Nephron progenitor cell (in vitro differentiated cells): ENCODE measurements at places on chromosomes 1 and 21.

GRCh38 chr1:248187363-248187762 lies 9.7 kb upstream of the OR2M3 start:
- no peak for DNase-seq

DNA sequence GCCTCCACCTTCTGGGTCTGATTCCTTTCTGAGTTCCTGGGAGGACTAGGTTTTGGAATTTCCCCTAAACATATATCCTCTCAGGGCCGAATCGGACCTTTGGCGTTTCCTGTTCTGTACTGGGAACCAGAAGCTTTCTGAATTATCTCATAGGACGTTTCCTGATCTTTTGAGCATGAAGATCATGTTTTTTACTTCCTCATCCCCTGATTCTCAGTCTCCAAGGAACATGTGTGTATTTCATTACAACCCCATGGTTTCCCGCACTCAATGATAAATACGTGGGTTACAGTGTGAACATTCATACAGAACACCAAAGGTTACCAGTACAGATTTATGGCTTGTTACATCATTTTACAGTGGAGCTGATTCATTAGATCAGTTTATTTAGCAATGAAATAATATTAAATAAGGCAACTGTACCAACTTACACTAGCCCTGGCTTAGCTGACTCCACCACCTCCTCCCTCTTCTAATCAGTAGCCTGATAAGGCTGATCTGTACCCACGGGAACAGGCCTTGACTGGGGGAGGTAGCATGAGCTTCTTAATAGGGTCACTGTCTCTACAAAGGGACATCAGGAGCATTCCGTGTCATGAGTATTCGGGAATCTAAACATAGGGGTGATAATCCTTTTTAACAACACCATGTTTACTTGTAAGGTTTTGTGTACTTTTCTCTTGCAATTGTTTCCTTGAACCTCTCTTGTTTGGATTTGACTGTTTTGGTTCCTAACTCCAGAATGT lies 57.8 kb upstream of the ERRFI1 start:
- no peak for DNase-seq

- DNase-seq, result no peak
Measured at GRCh38 chr1:28233264-28233606, 406 bp upstream of the DNAJC8 start.

DNA sequence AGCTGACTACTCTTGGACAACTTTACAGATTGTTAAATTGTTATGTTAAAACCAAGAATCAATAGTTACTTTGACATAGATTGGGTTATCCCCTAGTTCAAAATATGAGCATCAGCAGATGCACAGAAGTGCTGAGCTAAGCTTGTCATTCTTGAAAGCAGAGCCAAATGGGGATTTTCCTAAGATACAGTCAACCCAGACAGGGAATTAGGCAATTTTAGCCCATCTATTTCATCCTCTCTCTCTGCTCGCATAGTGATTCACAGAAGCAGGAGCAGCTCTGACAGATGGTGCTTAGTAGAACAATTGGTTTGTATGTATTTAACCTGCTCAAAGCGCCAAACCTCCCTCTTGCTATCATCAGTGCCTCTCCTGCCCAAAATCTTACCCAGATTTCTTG lies 27.9 kb upstream of the PRRC2C start:
- no peak for DNase-seq

- no peak for DNase-seq
Measured at GRCh38 chr1:121595089-121595488, 410.3 kb downstream of the SRGAP2C start.

DNA sequence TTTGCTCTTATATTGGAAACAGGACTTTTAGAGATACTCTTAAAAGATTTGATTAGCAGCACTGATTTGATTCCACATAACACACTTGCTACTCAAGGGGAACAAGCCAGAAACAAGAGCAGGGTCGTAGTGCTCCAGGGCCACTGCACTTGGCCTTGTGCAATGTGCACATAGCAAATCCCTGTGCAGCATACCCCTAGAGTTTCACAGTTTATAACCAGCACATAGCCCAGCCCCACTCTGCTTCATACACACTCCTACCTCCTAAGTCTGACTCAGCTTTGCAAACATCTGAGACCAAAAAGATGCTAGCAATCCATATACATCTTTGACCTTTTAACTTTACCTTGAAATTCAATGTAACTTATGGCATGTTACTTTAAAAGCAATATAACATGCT lies 157.6 kb downstream of the VAV3 start:
- no peak for DNase-seq

- no peak for DNase-seq
Measured at GRCh38 chr1:184379111-184379752, 7.6 kb upstream of the C1orf21 start.

DNA sequence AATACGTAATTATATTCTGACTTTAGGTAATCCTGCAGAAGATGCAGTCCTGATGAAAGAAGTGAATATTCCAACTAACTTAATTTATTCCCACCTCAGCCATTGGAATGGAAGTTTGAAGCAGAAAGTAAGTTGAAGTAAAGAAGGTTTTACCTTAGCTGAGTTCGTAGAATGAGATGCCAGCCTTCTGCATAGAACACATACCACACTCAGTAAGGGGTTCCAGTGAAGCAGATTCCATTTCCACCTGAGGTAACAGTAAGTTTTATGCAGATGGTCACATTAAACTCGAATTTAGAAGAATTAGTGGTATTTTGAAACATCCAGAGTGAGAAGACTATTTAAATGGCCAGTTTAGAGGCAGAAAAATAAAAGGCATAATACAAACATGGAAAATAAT lies 20.2 kb downstream of the RBM11 start:
- DNase-seq, result no peak

GRCh38 chr1:230896779-230897178 lies 28.5 kb upstream of the C1orf198 start:
- no peak for DNase-seq

DNA sequence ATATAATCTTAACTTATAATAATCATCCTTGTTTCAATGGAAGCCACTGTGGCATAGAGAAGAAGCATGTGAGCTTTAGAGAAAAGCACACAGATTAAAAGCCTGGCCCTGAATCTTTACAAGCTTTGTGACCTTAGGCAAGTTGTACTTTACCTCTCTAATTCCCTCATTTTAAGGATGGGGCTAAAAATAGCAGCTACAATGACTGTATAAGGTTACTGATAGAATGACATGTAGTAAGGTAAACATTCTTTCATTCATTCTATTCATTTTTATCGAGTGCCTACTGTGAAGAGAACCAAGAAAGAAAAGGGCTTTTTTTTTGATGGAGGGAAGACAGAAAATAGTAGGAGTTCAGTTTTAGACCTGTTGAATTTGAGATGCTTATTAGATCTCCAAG lies 25.6 kb downstream of the CDKN2C start:
- no peak for DNase-seq

DNA sequence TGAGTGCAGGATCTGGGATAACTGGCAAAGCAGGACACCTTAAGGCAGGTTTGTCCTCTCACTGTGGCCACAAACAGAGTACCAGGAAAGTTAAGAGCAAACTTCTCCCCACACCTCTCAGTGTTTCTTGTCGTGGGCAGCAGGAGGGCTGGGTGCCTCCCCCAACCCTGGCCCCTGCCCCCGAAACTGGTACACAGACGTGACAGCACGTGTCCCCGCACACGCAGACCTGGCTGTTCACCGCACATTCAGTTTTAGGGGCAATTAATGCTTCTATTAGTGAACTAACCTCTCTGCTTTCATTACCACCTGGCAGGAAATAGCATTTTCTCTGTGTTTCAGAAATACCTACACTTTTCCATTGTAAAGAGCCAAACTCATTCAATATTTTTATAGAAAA lies 32.9 kb upstream of the RIPK4 start:
- no peak for DNase-seq

- DNase-seq, result no peak
Measured at GRCh38 chr1:27863538-27863915, 8.8 kb upstream of the THEMIS2 start.

- no peak for DNase-seq
Measured at GRCh38 chr1:110319332-110320167, 19.6 kb upstream of the RBM15 start.

DNA sequence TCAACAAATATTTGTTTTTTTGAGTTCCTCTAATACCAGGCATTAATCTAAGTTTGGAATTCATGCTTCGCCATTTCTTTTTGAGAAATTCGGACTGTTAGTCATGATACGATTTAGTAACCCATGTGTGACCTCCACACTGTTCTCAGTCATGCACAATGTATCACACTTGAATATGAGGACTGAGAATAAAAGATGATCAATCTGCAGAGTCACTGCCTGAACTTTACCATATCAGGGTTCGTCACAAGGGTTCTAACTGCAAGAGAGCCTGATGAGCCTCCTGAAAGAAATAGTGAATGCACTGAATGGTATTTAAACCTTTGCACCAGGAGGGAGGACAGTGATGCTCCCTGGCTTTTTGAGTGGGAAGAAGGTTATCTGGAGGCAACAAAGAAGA lies 10.9 kb upstream of the FASLG start:
- DNase-seq, result no peak

DNA sequence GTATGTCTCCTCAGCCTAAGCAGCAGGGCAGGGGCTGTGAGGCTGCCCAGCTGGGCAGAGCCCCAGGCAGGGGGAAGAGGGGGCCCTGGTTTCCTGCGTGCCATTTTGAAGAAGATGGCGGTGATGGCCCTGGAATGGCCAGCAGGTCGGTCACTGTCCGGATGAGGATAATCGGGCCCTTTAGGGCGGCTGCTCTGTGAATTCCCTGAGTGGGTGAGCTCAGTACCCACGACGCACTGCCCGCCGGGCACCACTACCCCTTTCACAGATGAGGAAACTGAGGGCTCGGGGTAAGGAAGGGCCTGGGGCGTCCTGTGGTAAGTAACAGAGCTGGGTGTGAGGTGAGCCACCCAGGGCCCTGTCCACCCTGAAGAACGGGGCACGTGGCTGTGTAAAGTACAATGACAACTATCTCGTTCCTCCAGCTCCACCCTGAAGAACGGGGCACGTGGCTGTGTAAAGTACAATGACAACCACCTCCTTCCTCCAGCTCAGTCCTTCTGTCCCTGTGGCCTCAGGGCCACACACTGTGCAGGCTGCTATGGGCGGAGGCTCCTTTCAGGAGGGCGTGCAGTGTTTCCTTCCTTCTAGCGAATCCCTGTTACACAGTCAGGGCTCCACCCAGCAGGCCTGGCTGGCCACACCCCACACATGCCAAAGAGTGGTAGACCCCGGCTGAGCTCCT lies 23.2 kb downstream of the ITGB2 start:
- peak; percentile 51 for DNase-seq

DNA sequence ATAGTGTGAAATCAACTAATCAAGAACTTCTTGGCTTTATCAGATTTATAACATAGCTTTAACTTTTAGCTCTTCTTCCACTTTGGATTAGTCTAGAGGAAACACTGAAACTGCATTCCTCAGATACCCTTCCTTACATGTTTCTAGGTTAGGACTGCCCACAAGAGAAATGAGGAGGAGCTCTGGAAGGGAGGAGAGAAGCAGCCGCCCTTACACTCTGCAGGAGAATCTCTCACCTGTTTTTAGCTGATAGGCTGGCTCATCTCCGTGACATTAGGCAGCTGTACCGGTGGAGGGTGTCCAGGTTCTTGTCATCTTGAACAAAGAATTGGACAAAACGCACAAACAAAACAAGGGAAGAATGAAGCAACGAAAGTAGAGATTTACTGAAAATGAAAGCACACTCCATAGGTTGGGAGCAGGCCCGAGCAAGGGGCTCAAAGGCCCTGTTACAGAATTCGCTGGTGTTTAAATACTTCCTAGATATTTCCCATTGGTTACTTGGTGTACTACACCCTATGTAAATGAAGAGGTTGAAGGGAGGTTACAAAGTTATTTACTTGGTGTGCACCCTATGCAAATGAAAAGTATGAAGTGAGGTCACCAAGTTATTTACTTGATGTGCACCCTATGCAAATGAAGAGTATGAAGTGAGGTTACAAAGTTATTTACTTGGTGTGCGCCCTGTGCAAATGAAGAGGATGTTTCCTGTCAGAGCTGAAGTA lies 524.9 kb upstream of the CHRM3 start:
- DNase-seq, result no peak

GRCh38 chr21:46193829-46194373 lies 9.6 kb upstream of the SPATC1L start:
- DNase-seq, result no peak

DNA sequence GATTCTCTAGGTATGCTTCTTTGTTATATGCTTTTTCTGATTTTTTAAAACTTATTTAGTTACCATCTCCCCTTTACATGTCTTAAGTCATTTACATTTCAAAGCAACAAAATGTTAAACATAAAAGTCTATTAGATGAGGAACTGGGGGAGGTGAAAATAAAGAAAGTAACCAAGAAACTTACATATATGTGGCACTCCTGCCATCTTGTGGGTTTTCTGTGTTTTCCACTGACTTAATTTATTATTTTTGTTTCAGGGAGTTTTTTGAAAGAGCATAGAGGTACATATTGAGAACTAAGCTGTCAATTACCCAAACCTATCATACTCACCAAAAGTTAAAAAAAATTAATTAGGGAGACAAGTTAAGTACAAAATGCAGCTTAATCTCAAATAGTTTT lies 1531.1 kb downstream of the MRPL39 start:
- no peak for DNase-seq

DNA sequence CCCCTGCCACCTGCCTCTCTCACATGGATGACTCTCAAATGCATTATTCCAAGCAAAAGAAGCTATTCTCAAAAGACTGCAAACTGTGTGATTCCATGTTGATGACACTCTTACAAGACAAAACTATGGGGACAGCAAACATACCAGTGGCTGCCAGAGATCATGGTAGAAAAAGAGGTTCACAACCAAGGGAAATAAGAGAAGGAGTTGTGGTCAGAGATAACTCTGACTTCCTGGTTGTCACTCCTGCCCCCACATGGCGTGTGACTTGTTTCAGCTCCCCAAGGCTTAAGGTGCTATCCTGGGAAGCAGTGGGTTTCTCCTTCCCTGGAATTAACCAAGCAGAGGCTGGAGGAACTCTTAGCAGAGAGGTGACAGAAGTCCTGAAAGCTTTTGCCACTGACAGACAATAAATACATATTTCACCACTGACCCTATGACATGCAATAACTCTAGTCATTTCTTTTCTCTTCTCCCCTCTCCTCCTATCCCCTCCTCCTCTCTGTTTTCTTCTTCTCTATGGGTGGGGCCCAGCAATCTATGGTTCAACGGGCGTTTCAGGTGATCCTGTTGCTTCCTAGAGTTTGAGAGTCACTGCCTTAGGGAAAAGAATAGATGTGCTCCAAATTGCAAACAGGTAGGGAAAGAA lies 185.1 kb downstream of the FCRL5 start:
- no peak for DNase-seq

DNA sequence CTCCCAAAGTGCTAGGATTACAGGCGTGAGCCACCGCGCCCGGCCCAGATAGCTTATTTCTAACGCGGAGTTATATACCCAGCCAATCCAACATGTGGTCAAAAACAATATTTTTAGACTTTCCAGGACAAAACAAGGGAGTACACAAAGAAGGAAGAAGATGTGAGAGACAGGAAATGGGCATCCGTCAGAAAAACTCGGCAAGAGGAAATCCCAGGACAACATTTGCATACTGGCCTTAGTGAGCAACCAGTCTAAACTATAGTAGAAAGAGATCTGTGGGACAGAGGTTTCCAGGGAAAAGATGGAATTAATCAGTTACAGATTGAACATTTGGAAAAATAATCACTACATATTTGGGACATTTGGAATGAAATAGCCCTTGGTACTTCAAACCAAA lies 11.4 kb downstream of the ARMH1 start:
- no peak for DNase-seq

GRCh38 chr21:45149021-45149420 lies 74.6 kb downstream of the ADARB1 start:
- DNase-seq, result no peak

GRCh38 chr1:109595531-109595930 lies 23.9 kb downstream of the GNAT2 start:
- no peak for DNase-seq
